ENCODE measurements at places on chromosomes 5 and 9.

DNA sequence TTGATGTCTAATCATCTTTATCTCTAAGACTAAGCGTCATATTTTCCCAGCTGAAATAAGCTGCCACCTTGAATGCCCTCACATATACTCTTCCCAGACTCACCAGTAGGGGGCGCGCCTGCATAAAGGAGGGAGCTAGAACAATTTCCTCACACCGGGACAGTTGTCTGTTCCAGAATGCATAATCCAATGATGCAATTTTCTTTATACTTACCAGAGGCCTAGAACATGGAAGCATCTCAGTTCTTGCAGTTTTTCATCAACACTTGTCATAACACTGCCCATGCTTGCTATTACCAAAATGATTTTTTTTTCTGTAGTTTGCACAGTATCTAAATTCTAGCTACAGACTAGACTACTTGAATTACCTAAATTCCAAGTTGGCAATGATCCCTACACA, 203.9 kb downstream of the FRMD3 start:
- peak; percentile 2 for DNase-seq

DNA sequence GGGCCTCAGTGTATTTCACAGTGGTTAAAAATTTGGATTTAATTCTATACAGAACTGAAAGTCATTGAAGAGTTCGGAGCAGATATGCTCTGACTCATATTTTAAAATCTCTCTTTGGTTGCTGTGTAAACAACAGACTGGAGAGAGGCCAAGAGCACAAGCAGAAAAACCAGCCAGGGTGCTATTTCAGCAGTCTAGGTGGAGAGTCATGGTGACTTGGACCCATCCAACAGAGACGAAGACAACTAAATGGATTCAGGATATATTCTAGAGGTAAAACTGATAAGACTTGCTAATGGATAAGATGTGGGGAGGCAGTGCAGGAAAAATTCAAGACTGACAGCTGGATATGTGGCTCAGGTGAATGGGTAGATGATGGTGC, 168.9 kb downstream of the MAPKAP1 start:
- DNase-seq, result peak; percentile 91

- DNase-seq, result no peak
Observed at GRCh38 chr5:42668254-42668653, 88.4 kb upstream of the CCDC152 start.

GRCh38 chr5:109705596-109705995, 15.9 kb downstream of the MAN2A1 start:
- DNase-seq, result no peak

GRCh38 chr5:39092581-39093351, 18.6 kb upstream of the RICTOR start:
- DNase-seq, result peak; percentile 65

GRCh38 chr5:93800988-93801811, 59.8 kb upstream of the POU5F2 start:
- DNase-seq, result peak; percentile 49

DNA sequence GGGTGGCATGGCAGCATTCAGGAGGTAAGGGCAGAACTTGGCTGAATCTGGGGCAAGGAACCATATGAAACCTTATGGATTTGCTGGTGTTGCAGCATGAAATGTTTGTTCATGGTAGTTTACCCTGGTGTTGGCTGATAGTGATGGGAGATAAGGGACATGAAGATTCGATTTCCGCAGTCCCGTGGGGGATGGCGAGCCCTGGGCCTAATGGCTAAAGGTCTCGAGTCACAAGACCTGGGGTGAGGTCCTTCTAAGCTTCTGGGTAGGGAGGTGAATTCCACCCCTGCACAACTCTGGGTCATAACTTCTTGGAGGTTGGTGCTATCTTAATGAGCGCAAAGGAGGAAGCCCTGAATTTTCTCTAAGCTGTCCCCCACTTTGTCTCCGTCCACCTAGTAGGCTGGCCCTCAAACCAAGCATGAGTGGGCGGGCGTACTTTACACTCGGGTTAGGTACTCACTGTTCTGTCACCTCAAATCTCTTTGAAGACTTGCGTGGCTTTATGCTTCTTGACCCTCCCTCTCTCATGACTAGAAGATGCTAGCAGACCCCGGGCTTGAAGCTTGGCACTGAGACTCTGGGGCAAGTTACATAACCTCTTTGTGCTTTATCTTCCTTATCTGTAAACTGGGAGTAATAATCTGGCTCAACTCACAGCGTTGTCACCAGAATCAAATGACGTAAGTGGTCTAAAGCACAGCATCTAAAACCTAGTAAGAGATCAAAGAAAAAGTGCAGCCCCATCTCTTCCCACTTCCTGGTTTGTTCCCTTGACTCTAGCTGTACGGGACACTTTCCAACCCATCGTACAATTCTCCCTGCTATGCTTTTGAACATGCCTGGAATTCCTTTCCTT, 72.5 kb downstream of the BASP1 start:
- no peak for DNase-seq

GRCh38 chr9:92324431-92324830, 719 bp downstream of the NOL8 start:
- DNase-seq, result no peak

DNA sequence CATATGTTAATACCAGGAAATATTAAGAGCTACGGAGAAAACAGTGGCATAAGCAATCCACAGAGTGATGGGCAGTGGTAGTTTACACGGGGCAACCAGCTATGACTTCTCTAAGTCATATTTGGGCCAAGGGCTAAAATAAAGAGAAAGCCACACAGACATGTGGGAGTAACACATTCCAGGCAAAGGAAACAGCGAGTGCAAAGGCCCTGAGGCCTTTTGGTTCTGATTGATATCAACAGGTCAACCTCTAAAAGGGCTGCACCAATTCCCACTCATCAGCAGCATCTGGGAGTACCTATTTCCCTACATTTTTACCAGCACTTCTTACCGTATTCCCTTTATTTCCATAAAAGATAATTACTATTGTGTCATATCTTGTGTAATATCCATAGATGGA, 173.4 kb downstream of the SPOCK1 start:
- DNase-seq, result no peak

Data from HCEC 1CT (cell line).